ENCODE measurements at places on chromosomes 3 and 15. TPM values are rescaled to one million over a fixed set of nuclear protein-coding genes. Genes with fewer than 3 reads are reported as not detected.
A peak's percentile ranks its signal among the peaks of the same experiment; 100 is the strongest.

THOC7 gene
- total RNA-seq = 67.6 TPM

MESP1 gene
- total RNA-seq = 8.3 TPM

DNA sequence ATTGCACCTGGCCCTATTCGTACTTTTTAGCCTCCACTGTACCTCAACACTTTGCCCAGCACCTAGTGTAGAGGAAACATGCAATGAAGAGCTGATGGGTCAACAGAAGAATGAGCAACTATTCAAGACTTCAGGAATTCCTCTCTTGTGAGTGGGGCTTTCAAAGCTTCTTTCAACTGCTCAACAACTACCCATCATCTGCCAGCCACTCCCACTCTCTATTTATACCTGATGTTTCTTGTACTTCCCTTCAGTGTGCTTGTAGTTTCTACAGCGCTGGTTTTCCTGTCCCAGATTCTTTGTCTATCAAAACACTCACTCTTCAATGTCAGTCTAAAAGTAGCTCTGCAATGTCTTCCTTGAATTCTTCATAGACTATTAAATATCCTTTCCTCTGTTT is 168.3 kb upstream of the LPP start:
- DNase-seq = no peak

DNA sequence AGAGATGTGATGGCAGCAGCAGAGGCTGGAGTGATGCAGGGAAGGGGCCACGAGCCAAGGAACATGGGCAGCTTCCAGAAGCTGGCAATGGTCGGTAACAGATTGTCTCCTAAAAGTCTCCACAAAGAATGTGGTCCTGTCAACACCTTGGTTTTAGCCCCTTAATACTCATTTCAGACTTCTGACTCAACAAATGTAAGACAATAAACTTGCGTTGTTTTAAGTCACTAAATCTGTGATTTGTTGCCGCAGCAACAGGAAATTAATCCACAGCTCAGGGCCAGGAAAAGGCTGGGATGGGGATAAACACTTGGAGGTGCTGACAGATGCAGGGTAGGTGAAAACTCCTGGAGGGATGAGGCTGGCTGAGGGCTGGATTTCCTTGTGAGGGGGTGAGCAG is 69.9 kb downstream of the OXNAD1 start:
- DNase-seq = no peak

DNA sequence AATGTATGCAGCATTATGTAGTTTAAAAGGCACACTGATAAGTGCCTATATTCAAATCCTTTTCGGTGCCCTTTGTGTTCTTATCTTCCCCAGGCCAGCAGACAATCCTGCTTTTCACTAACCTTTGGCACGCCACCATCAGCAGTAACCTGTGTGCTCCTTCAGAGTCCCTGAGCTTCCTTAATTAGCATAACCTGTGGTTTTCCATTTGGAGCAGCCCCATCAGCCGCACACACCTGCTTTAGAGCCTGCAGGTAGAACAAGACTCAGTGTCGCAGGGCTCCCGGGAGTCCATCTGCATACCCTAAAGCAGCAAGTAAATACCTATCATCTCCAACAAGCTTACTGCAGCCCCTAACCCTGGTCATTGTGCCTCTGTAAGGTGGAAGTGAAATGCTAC is 755.1 kb downstream of the ROBO2 start:
- DNase-seq = no peak

LCMT2 gene
- 10.4 TPM for total RNA-seq

DNA sequence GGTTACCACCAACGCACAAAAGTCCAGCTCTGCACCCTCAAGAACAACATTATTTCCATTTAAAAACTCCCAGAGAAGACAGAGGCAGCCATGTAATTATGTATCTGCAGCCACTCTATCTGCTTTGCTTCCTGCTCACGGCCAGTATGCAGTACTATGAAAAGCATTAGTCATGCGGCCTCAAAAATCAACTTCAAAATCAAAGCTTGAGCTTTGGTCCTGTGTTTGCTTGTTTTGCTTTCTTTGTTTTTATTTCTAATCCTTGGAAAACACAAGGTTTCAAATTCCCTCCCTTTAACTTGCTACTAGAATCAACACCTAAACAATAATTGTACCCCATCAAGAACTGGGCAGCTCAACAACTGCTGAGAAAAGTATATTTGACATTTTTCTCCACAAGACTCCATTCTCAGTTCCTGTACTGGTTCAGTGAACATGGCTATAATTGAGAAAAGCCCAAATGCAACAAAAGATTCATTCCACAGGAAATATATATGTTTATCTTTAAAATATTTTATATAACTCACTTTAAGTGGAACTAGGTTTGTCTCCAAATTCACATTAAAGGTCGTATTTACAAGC is 37.6 kb downstream of the GBE1 start:
- DNase-seq = no peak

DNA sequence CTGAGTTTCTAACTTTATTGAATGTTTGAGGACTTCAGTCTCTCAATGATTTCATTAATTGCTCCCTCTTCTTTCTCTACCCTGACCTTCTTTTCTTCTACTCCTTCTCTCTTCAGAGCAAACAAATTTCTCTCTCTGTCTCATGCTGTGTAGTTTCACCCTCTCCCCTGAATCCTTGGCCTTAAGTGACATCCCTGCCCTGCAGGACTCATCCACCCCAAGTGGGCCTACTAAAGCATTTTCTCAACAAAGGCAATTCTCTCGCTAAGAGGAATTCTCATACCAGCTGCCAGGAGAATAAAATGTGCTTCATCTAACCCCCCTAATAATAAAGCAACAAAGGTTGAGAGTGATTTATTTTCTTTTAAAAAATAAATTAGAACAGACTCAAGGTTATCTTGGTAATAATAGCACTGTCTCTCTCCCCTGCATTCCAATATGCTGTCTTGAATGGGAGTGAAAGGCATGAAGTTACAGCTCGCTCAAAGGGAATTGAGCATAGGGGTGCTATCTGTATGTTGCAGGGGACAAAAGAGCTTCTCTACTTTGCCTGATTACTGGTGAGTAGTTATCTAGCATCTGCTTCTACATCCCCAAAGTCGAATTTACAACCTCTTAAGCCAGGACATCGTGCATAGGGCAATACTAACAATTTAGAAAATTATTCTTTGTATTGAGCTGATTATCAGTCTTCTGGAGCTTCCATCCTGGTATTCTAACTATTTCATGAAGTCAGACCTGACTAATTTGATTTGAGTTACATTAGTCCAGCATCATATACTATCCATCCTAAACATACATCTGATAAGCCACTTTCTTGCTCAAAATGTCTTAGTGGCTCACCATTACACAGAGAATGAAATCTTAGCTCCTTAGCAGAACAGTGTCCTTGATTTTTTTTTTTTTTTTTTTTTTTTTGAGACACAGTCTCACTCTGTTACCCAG is 76.9 kb upstream of the DNAJC19 start:
- DNase-seq = no peak

DNA sequence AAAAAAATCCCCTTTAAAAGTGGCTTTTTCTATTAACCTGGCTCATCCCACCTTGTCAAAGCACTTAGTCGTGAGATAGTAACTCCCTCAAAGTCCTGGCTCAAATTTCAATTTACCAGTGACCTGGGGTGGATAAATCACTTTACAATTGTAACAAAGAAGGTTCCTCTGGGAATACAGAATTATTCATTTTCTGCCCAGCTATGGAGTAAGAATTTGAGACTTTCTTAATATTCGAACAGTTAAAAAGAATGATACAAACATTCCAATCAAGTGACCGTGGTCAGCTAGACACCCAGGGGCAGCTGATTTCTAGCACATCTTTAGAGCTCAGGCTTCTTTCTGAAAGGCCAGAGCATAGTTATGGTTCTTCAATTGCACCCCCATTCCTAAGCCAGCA is 291.0 kb upstream of the TGFBR2 start:
- DNase-seq = no peak

DNA sequence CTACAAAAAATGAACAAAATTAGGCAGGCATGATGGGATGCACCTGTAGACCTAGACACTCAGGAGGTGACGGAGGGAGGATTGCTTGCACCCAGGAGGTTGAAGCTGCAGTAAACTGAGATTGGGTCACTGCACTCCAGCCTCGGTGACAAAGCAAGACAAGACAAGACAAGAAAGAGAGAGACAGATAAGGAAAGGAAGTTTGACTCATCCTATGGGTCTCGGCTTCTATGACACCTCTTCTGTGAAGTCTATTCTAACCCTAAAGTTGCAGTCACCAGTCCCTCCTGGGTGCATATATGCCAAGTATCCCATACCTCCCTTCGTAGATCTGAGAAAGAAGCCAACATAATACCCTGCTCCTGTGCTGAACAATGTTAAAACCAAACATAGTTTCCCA is 7.9 kb upstream of the ZMAT3 start:
- DNase-seq = no peak

GRCh38 chr15:93072411-93073394 is 16.3 kb downstream of the RGMA start:
- DNase-seq = peak; percentile 95

DNA sequence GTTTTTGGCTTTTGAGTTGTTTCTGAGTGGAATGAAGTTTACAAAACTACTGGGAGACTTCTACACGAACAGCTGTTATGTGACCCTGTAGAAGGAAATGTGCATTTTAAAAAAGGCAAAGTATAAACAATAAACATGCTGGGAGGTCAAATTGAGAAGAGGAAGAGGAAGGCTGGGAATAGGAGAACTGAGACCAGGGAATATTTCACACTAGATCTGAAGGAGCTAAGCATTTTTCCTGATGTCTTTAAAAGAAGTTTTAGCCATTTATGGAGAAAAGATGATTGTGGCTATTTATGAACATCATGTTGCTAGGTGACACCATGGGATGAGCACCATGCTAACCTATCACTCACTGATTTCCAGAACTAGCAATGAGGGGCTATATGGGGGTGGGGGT is 76.3 kb upstream of the FAM98B start:
- no peak for DNase-seq

PLAAT1 gene
- total RNA-seq = 10.0 TPM

CDAN1 gene
- total RNA-seq = 6.9 TPM

GRCh38 chr15:83582381-83582780 is 71.5 kb upstream of the ADAMTSL3 start:
- DNase-seq = no peak
